ENCODE measurements at places on chromosomes 13 and 19. TPM values are rescaled to one million over a fixed set of nuclear protein-coding genes. Genes with fewer than 3 reads are reported as not detected.

The ZNF296 gene
- total RNA-seq = 9.1 TPM

The POU4F1 gene
- 0.67 TPM for total RNA-seq

The CFD gene
- 8.5 TPM for total RNA-seq

The PSG4 gene
- total RNA-seq = 0.60 TPM

The PSG11 gene
- total RNA-seq = not detected

The ZNF329 gene
- total RNA-seq = 3.8 TPM

The PTH2 gene
- not detected for total RNA-seq

The SLITRK6 gene
- 0.39 TPM for total RNA-seq

The INSR gene
- total RNA-seq = 2.8 TPM

The SCN1B gene
- 19.9 TPM for total RNA-seq

The SEMA6B gene
- 6.0 TPM for total RNA-seq

The GSX1 gene
- not detected for total RNA-seq

The HSD17B14 gene
- 15.3 TPM for total RNA-seq

The LENG9 gene
- total RNA-seq = 8.0 TPM

The GARIN5A gene
- 2.3 TPM for total RNA-seq

The CCDC194 gene
- total RNA-seq = not detected
